Progenitor cell of endocrine pancreas (in vitro differentiated cells): ENCODE measurements at places on chromosomes 11 and 22. TPM values are rescaled to one million over a fixed set of nuclear protein-coding genes. Genes with fewer than 3 reads are reported as not detected.

Gene MMP12
- total RNA-seq: not detected in 2 replicates

Gene A4GALT
- 0.47 and 1.1 TPM in 2 replicates for total RNA-seq

Gene IGLL1
- total RNA-seq: not detected in 2 replicates

Gene PARVG
- total RNA-seq: 0.22 TPM in 1 of 2 replicates, not detected in the other

Gene ACTN3
- total RNA-seq: 0.43 and 0.44 TPM in 2 replicates

Gene GDPD4
- total RNA-seq: not detected in 2 replicates
